ENCODE measurements at places on chromosomes 16 and 17.

GRCh38 chr16:11224096-11224893 is 31.7 kb downstream of the SOCS1 start:
- ATAC-seq, result peak; percentile 71

DNA sequence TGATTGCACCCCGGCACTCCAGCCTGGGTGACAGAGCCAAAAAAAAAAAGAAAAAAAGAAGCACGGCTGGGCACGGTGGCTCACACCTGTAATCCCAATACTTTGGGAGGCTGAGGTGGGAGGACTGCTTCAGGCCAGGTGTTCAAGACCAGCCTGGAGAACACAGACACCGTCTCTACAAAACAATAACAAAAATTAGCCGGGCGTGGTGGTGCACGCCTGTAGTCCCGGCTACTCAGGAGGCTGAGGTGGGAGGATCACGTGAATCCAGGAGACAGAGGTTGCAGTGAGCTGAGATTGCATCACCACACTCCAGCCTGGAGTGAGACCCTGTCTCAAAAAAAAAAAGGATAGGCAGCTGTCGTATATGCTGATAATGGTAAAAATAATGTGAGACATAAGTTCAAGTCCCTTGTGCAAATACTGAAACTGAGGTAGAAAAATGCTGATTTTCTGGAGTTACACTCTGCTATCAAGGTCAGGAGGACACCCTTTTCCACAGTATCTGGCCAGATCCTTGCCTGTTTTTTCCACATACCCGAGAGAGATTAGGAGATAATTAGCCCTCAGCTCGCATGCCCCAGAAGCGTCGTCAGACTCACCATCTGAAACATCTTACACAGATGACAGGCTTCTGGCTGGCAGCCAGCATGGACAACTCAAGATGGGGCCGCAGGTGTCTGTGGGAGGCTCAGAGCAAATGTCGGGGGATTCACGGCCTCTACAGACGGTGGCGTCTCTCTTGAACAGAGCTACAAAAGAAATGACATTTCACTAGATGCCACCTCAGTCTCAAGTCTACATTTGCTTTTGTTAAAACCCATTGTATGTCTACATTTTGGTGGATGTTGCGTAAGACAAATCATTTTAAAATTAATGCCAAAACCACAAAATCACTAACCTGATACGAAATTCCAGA is 36.8 kb downstream of the WDR45B start:
- ATAC-seq, result no peak

DNA sequence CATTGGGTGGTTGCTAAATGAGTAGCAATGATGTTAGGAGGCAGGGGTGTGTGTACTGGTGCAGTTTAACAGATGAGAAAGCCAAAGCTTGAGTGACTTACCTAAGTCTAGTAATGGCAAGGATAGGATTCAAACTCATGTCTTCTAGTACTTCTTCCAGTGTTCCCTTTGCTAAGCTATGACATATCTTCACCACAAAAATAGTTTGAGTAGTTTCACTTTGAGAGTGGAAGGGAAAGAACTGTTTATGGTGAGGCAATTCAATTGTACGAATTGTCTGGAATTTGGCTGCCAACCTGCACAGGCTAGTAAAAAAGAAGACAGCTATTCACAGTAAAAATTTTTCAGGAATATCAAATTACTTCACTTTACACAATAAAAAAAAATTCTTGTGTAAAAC is 138.0 kb downstream of the NLK start:
- no peak for ATAC-seq

GRCh38 chr17:50816771-50817751 is 18.3 kb upstream of the WFIKKN2 start:
- ATAC-seq, result peak; percentile 47

GRCh38 chr17:40019140-40019991 is 4.1 kb downstream of the CSF3 start:
- ATAC-seq, result no peak

DNA sequence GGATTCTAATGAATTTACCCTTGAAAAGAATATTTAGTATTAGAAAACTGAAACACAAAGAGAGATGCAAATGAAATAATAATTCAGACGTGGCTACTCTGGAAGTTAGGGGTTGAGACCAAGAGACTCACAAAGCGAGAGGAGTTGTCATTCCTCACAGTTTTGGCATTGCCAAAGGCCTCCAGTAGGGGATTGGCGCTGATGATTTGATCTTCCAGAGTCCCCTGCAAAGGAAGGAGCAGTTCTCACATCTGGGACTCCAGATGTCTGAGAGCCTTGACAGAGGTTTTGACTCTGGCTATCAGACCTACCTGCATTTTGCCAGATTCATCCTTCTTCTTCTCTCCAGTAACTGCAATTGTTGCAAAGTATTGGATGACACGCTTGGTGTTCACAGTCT is 6.6 kb downstream of the MYH8 start:
- no peak for ATAC-seq

DNA sequence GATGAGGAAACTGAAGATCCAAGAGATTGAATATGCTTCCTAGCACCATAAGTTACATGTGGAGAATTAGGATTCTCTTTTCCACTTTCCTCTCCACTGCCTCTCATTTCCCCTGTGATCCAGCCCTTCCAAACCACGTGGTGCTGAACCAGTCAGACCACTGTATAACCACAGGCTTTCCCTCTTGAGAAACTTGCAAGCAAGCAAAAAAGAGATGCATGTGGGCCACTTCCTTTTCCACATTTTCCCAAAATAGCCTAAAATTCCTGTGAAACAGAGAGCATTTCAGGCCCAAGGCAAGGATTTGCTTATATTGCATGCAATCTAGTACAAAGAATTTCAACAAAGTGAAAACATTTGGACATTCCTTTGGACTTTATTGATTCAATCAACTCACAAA is 59.3 kb upstream of the KSR1 start:
- no peak for ATAC-seq

DNA sequence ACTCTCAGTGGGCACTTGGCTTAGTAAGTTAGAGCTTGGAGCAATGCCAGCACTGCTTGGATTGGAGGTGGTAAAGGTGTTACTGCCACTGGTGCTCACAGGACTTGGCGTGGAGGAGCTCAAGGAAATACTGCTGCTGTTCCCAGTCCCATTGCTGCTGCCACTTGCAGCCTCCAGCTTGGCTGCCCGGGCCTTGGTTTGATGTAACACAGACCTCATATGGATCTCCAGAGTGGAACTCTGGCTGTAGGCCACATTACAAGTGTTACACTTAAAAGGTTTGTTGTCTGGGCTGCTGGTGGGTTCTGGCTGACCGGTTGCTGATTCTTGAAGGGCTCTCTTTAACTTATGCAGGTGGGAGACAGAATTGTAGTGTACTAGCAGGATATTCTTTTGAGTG is 250.3 kb downstream of the ZFHX3 start:
- no peak for ATAC-seq

GRCh38 chr16:595094-595528 is 5.2 kb downstream of the RAB40C start:
- no peak for ATAC-seq

DNA sequence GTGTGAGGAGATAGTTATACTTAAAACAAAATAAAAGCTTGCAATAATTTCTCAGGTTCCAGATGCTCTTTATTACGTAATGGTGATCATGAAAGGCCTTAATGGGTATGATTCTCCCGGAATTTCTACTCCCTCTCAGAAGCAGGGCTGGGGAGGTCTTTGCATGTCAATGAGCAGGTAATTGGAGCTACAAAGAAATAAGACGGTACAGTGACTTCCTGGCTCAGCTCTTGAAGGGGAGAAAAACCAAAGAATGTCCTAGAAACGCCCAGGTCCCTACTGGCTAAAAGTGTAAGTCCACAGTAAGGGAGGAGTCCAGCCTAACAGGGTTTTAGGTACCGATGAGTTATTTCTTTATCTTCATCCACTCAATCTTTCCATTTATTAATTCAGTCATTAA is 390.9 kb downstream of the TMEM114 start:
- no peak for ATAC-seq
